ENCODE measurements at places on chromosomes 5 and 9.
A peak's percentile ranks its signal among the peaks of the same experiment; 100 is the strongest.

- no peak for DNase-seq
Observed at GRCh38 chr9:129650680-129651235, 8.8 kb upstream of the ASB6 start.

DNA sequence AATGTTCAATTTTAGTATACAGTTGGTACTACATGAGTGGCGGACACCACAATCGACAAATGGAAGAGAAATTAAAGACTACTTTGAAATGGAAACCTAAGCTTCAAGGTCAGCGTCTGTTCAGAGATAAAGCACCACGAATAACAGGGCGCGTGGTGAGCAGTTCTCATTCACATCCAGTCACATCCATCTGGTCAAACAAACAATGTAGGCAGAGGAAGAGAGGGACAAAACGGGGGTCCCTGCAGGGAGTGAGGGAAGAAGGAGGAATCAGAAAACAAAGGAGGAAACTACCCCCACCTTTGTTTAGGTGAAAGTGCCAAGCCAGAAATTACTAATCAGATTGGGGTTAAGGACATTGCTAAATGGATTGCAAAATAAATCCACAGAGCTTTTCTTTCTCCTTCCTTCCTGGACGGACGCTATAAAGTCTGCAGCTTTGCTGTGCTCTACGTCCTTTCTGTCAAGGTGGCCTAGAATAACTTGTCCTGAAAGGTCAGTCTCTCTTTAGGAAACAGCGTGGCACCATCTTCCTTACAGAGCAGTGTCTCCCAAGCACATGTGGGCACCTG lies 138.6 kb downstream of the ENTREP1 start:
- DNase-seq = no peak

- DNase-seq = no peak
Observed at GRCh38 chr9:96135076-96135752, 166.8 kb downstream of the HSD17B3 start.

DNA sequence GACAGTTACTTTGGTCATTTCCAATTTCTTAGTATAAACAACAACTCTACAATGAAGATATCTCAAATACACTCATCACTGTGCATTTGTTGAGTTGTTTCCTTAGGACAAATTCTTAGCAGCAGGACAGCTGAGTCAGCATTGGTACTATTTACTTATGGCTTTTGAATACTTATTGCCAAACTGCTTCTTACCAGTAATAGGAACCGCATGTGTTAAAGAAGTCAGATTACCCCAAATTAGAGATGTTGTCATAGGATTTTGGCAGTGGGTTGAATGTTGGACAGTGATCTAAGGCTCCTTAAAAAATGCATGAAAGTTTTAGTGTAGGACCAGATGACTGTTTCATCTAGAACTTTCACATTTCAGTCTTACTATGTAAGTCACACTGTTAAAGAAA lies 280.1 kb upstream of the DMRT1 start:
- DNase-seq = no peak

GRCh38 chr9:133074111-133074651 lies 12.4 kb downstream of the CEL start:
- DNase-seq = no peak

DNA sequence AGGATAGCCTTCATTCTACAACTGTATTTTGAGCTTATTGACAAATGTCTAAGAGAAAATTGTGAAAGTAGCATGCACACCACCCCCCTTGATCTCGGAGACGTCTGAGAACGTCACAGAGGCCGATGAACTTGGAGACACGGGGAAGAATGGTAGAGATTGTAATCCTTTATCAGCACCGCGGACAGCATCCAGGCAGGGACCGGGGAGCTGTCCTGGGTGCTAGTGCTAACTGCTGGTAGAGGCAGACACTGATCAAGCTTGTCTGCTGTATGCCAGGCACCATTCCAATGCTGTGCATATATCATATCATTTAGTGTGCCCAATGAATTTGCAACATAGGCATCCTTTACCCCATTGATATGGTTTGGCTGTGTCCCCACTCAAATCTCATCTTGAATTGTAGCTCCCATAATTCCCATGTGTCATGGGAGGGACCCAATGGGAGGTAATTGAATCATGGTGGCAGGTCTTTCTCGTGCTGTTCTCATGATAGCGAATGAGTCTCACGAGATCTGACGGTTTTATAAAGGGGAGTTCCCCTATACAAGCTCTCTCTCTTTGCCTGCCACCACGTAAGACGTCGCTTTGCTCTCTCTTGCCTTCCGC lies 98.8 kb downstream of the LHX2 start:
- DNase-seq = peak; percentile 80

DNA sequence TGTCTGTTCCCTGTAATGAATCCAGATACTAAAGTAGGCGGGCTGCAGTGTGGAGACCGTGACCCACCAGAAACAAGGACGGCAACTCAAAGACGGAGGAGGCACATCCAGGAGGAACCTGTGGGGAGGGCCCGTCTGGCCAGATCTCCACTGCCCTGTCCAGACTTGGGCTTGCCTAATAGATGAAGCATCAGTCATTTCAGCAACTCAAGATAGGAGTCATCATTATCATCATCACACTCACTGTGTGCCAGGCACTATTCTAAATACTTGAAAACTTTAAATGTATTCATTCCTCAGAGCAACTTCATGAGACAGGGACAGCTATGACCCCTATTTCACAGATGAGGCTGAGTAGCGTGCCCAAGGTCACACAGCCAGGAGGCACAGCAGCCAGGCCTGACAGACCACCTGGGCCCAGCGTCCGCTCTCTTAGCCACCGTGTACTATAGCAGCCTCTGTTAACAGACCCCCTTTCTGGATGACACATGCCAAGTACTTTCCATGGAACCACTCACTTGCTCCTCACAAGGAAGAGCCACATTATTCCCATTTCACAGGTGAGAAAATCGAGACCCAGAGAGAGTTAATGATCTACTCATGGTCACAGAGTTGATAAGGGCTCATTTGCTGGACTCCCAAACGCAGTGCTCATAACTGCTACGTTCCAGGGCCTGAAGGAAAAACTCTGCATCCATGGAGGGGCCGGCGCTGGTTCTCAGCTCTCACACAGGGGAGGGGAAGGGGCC lies 4.9 kb upstream of the IL4 start:
- DNase-seq = no peak

DNA sequence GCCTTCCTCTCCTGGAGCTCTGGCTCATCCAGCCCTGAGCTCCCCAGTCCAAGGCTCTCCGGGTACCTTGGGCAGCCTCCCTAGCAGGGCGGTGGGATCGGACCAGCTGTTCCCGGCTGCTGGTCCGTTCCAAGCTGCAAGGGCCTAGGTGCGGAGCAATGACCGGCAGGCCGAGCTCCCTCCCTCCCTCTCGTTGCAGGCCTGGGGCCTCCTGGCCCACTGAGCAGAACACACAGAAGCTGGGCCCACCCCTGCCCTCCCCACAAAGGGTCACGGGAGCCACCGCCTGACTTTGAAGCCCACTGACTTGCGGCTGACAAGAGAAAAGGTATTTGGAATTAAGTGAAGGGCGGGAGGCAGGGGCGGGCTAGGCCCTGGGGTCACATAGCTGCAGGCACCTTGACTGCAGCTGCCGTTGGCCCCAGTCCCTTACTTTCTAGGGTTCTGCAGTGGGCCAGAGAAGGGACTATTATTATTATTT lies 104.7 kb upstream of the IER5L start:
- no peak for DNase-seq

GRCh38 chr9:121222524-121223171 lies 21.0 kb upstream of the RAB14 start:
- peak; percentile 60 for DNase-seq

DNA sequence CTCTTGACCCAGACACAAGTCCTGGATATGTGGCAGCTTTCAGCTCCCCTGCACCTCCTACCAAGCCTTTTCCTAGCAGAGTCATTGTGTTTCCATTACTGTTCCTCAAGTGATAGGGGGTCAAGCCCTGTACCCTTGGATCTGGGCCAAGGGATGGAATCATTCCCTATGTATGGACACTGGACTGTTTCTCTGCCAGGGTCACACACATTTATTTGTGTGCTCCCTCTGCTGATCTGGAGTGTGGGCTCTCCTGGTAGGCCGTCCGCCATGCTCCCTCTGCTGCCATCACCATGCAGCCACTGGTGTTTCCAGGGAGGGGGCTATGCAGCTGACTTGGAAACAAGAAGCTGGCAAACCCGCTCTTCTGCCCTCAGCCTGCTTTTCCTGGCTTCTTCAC lies 9.5 kb downstream of the GM2A start:
- no peak for DNase-seq

Measured in RPMI8226 (cell line).